Stimulated activated CD4-positive, alpha-beta T cell treated with anti-CD3 and anti-CD28 coated beads, Interleukin-1b, Interleukin-23, amount 100 ng/mL, for 1 hour (primary cell): ENCODE measurements at places on chromosomes 5 and 9.

DNA sequence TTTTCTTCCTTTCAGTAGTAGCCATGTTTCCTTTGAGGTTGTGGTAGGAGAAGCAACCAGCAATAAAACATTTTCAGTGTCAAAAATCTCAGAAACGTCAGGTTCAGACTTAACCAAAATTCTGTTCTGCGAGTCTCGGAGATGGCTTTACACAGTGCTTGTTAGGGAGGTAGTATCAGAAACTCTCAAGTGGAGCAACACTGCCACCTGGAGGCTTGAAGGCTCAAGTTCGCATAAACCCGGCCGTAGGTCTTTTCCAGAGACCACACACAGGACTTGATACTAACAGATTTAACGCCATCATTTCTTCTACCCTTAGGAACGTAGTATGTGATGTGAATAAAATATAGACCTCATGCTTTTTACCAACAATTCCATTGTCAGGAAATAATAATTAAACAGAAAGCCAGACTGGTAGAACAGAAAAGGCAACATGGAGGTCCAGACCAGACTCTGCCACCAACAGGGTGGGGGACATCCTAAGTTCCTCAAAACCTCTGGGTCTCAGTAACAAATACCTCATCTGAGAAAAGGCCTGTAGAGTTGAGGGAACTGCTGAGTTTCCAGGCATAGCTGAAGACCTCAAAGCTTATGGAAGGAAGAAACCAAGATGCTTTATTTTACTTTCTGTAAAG is 8.5 kb downstream of the PTGER4 start:
- peak; percentile 71 for DNase-seq

GRCh38 chr9:132702254-132702653 is 32.0 kb downstream of the GTF3C4 start:
- DNase-seq = no peak

- no peak for DNase-seq
These were observed 14.0 kb upstream of the EGFL7 start for GRCh38 chr9:136648751-136649150.

DNA sequence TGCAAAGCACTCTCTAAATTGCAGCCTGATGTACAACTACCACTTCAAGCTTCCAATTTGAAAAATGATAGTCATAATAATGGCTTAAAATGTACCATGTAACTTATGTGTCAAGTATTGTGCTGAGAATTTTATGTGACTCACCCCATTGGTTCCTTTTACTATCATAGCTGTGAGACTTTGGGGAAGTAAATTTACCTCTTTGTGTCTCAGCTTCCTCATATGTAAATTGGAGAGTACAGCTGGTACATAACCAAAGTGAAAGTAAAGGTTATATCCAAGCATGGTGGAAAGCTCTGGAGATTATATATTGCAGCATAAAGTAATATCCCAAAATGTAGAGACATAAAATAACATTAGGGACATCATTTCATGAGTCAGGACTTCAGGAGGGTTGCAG is 2200.4 kb upstream of the C9orf72 start:
- no peak for DNase-seq

GRCh38 chr5:170495825-170496661 is 7.8 kb upstream of the KCNIP1 start:
- DNase-seq = no peak

GRCh38 chr5:77850536-77851175 is 74.5 kb upstream of the TBCA start:
- no peak for DNase-seq

DNA sequence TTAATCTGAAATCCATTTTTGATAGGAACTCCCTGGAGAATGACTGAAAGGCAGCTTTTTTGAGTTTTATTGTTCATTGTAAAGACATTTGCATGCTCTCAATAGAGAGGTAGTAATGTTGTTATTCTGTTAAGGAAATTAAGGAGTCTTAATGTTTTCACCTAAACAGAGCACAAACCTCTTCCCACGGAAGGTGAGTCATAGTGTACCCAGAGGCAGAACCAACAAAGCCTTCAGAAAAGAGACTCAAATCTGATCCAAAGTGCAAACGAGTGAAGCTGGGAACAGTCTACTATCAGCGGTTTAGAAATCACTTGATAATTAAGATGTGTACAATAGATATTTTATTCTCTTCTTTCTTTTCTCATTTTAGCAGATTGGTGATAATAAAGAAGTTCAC is 470.5 kb downstream of the PLK2 start:
- no peak for DNase-seq

GRCh38 chr5:92629574-92629973 is 951.4 kb downstream of the NR2F1-AS1 start:
- no peak for DNase-seq

- no peak for DNase-seq
These were observed 6.2 kb downstream of the OXCT1 start for GRCh38 chr5:41863871-41864486.

DNA sequence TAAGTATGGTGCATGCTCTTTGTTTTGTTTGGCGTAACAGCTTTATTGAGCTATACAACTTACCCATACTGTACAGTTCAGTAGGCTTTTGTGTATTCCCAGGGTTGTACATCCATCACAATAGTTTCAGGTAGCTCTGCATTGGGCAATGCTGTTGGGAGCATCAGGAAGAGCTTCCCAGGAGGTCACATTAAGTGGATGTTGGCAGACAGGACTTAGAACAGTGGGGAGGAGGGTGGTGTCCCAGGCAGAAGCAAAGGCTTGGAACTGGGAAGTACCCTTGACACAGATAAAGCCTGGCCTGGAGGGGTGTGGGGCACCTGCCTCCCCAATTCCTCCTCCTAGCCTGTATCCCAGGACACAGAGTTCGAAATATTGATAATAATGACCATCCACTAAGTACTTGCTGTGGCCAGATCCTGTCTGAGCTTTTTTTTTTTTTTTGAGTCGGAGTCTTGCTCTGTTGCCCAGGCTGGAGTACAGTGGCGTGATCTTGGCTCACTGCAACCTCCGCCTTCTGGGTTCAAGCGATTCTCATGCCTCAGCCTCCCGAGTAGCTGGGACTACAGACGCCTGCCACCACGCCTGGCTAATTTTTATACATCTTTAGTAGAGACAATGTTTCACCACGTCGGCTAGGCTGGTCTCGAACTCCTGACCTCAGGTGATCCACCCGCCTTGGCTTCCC is 1.3 kb downstream of the BBLN start:
- no peak for DNase-seq

GRCh38 chr9:28050941-28051340 is 477.7 kb upstream of the C9orf72 start:
- DNase-seq = no peak

DNA sequence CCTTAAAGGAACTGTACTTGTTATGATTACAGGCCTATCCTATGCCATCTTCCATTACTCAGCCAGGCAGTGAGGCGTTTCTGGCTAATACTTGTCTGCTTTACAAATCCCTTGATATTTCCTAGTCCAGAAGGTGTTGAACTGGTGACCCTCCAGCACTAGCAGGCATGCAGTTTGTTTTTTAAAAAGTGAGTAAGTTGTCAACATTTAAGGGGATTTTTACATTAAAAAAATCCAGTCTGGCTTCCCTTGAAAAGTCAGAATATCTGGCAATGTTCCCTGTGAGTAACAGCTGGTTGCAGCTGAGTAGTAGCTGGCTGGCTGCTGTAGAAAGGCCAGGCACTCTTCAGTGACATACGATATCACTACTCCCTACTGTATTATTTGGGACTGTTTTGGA is 21.8 kb downstream of the GRIN3A start:
- DNase-seq = no peak

DNA sequence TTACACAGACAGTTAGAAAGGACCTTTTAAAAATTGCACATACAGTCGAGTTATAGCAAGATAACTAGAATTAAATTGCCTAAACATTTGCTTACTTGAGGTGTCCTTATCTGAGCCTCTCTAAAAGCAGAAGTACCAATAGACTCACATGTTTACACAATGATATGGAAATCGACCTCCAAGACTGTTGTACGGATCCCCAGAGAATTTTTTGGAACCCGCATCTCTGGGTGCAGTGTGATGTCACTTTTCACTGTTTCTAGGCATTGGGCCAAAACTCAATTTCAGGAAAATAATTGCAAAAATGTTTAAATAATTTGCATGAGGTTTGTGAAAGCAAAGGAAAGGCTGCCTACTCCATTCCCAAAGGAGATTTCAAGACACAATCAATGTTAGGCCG is 63.1 kb upstream of the ATG10 start:
- no peak for DNase-seq

- DNase-seq = no peak
These were observed 40.6 kb upstream of the ZNG1F start for GRCh38 chr9:41229408-41230401.

DNA sequence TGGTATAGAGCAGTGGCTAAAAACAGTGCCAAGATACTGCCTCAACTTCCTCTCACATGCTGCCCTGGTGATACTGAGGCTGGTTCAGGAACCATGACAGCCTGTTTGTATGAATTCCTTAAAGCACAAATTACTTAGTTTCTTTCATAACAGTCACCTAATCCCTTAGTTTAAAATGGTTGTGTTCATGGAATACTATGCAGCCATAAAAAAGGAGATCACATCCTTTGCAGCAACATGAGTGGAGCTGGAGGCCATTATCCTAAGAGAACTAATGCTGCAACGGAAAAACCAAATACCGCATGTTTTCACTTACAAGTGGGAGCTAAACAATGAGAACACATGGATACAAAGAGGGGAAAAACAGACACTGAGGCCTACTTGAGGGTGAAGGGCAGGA is 21.8 kb downstream of the ZFP62 start:
- no peak for DNase-seq

DNA sequence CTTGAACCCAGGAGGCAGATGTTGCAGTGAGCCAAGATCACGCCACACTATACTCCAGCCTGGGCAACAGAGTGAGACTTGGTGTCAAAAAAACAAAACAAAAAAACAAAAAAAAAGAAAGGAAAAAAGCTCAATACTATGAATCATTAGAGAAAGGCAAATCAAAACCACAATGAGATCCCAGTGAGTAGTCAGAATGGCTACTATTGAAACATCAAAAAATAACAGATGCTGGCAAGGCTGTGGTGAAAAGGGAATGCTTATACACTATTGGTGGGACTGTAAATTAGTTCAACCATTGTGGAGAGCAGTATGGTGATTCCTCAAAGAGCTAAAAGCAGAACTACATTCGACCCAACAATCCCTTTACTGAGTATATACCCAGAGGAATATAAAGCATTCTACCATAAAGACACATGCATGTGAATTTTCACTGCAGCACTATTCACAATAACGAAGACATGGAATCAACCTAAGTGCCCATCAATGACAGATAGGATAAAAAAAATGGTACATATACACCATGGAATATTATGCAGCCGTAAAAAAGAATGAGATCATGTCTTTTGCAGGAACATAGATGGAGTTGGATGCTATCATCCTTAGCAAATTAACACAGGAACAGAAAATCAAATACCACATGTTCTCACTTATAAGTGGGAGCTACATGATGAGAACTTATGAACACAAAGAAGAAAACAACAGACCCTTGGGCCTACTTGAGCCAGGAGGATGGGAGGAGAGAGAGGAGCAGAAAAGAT is 81.9 kb upstream of the ARRDC3 start:
- no peak for DNase-seq

DNA sequence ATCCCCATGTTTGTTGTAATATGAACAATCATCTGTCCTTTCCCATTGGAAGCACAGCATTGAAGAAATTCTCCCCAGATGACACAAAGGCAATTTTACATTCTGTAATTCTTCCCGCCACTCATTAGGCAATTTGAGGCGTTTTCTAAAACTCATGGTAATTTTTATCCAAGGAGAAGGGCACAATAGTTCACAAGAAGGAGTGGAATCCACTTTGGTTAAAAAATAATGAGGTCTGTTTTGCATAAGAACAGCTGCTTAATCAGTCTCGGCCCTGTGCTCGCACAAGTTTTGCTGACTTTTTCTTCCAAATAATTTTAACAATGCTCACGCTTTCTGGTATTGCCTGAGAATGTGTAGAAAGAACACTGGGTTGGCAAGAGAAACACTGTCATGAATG is 94.0 kb downstream of the CAVIN4 start:
- DNase-seq = no peak

DNA sequence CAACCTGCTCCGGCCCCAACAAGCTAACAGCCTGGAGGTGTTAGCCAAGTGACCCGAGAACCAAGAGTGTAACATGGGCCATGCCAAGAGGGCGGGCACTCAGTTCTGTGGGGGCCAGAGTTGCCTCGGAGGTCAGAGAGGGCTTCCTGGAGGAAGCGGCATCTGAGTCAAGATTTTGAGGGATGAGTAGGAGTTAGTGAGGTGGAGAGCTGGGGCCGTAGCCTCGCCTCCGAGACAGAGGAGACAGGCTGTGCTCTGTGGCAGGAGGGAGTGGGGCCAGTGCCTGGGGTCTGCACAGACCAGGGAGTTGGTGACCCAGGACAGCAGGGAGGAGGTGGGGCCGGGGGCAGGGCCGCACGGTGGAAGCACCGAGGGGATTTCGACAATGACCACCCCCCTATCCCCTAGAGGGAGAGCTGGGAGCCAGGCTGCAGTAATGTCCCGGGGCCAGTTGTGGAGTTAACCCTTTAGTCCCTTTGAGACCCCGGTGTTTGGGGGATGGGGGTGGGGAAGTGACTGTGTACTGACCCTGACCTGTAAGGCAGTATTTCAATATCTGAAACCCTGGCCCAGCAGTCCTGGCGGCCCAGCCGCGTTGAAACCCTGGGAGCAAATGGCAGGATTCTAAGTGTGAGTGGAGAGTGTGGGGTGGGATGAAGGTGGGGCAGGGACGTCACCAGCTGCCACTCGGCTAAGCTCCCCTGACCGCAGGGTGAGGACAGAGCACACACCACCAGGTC is 148.7 kb upstream of the COL5A1 start:
- DNase-seq = no peak

- DNase-seq = no peak
These were observed 154.8 kb downstream of the RAB3C start for GRCh38 chr5:58737671-58738070.

DNA sequence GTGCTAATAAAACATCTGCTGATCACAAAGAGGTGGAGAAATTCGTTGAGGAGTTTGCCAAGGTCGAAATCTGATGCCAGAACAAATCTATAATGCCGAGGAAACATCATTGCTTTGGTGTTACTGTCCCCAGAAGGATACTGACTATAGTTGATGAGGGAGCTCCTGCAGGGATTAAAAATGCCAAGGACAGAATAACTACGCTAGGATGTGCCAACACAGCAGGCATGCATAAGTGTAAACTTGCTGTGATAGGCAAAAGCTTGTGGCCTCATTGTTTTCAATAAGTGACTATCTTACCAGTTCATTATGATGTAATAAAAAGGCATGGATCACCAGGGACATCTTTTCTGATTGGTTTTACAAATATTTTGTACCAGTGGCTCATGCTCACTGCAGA is 66.8 kb upstream of the ADCY2 start:
- no peak for DNase-seq

DNA sequence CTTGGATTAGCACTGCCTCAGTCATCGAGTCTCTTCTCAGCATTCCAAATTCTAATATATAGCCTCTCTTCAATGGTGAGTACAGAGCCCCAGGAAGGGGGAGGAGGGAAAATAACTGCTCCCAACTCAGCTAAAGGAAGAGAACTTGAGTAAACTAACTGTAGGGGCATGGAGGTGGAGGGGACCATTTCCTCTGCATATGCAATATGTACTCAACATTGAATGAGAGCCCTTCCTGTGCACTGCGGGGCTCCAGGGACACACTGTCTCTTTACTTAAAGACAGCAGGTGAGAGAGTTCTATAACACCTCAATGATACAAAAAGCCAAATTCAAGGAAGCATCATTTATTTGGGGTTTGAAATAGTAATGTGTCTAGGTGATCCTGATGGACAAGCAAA is 75.1 kb downstream of the GNAQ start:
- no peak for DNase-seq
